ENCODE measurements at places on chromosomes 5 and 9.

GRCh38 chr5:50559955-50560354 is 106.5 kb upstream of the PARP8 start:
- DNase-seq = no peak

DNA sequence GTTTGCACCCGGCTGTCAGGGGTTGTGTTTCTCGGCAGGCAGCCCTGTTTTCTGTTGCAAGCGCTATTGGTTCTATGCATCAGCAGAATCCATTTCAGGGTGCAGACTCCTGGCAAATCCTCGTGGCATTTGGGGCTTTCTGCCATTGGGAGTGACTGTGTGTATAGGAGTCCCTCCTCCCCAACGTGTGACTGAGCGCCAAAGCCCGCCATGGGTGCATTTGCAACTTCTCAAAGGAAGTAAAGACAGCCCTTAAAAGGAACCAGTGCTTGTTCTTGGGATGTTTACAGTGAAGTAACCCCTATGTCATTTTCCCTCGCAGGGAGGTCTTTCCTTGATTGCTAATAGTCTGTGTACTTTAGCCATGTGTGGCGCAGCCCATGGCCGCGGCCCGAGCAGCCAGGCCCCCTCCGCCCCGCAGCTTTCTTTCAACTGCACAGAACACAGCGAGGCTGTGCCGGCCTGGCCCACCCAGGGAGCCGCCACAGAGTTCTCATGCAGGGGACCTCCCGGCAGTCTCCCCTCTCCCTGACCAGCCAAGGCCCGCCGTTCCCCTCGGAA is 175.6 kb downstream of the HSD17B3 start:
- no peak for DNase-seq

GRCh38 chr5:63726496-63726895 is 235.7 kb downstream of the HTR1A start:
- DNase-seq = no peak

- no peak for DNase-seq
Observed at GRCh38 chr5:10019236-10019635, 230.5 kb downstream of the ATPSCKMT start.

DNA sequence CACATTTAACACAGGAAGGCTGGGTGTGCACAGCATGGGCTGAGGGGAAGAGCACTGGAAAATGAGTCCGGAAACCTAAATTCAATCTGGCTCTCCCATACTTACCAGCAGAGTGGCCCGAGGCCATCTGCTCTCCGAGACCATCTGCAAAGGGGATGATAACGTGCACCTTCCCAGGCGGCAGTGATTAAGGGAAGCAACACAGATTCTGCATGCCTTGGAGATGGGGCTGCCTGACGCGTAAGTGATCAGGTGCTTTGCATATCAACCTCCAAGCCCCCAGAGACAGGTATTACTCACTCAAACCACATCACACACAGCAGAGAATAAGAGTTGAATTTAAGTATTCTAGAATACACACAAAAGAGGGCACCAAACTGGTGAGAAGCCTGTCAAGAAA is 9.1 kb downstream of the EPB41L4B start:
- DNase-seq = no peak

GRCh38 chr5:90131383-90132133 is 278.0 kb downstream of the CETN3 start:
- DNase-seq = no peak

DNA sequence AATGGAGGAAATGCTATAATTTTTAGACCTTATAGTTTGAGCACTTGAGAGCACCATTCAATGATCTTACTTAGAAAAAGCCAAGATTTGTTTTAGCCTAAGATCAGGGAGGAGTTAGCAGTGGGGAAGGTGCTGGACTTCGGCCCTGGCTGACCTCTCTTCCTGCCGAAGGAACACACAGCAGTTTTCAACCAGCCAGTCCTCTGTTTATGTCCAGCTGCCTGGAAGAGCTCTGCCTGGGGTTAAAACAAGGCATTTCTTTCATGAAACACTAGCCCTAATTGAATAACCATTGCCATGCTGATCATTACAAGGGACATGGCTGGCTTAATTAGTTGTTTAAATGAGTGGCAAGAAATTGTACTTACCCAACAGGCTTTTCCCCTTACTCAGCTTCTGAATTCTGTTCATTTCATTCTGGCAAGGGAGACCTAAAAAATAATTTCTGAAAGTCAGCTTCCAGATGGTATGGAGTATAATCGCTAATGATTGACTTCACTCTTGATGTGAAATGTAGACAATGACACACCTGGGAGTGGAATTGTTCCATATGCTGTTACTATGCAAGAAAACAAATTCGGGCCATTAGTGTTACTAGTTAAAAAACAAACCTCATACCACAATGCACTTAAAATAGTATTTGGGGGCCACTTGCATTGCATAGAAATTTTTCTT is 514.2 kb downstream of the SPOCK1 start:
- DNase-seq = no peak

GRCh38 chr5:57693488-57694305 is 211.1 kb upstream of the ACTBL2 start:
- no peak for DNase-seq

GRCh38 chr5:6775571-6775970 is 62.3 kb downstream of the TENT4A start:
- DNase-seq = no peak

DNA sequence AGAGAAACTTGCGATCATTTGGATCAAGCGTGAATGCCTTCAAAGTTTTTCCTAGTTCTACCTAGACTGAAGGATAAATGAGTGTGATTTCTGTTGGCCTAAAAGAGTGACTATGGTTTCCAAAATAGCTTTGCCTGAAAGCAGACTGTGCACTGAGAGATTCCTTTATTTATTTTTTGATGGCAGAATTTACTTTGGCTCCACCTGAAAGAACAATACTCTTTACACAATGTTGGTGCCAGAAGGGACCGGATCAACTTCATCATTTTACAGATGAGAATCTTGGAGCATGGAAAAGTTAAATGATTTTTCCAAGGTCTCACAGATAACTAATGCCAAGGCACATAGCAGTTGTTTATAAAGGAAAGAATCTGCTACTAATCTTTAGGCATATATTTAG is 199.6 kb downstream of the KCTD16 start:
- DNase-seq = no peak

- DNase-seq = no peak
Observed at GRCh38 chr5:54579591-54580295, 62.2 kb downstream of the SNX18 start.

GRCh38 chr5:118553662-118554061 is 434.7 kb downstream of the DTWD2 start:
- DNase-seq = no peak

GRCh38 chr5:59158637-59159391 is 575.9 kb downstream of the RAB3C start:
- no peak for DNase-seq

All from right renal pelvis (tissue), 4 donors.